ENCODE measurements at places on chromosomes 7 and 10.
A peak's percentile ranks its signal among the peaks of the same experiment; 100 is the strongest.

DNA sequence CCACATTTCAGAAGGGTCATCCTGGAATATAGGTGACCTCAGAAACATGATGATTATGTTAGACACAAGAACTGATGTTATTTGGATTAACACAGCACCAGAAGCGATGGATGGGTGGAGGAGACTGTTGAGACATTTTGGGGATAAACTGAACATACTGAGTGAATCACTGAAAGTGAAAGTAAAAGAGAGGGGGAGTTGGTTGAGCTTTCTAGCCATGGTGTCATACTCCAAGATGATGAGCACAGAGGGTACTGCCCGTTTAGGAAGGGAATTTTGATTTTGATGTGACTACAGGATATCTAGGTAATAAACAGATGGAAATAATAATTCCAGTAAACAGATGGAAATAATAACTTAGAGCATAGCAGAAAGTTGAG, 248.0 kb upstream of the NPY start:
- H3K4me3 ChIP-seq: no peak overlapping the region
- DNase-seq: no peak
- H3K4me1 ChIP-seq: peaks cover 8% of the 10 kb centered on the region
- no peak overlapping the region for H3K27ac ChIP-seq
- no peaks in the 10 kb centered on the region for H3K27me3 ChIP-seq

DNA sequence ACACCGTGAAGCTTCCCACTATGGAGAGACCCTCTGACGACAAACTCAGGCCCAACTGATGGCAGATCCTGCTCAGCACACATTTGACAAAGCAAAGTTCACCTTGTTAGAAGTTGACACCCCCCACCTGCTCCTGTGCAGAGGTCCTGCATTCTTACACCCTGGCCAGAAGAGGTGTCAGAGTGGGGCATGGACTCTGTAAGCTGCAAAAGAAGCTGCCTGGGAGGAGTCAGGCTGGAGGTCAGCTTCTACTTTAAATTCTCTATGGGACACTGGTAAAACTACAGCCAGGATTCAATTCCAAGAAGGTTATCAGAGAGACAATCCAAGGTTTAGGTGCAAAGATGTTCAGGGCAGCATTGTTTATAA, 20.0 kb upstream of the TNS3 start:
- H3K36me3 ChIP-seq: no peaks in the 10 kb centered on the region
- H3K27me3 ChIP-seq: no peaks in the 10 kb centered on the region
- H3K4me3 ChIP-seq: no peak overlapping the region
- DNase-seq: no peak
- no peaks in the 10 kb centered on the region for H3K4me1 ChIP-seq

DNA sequence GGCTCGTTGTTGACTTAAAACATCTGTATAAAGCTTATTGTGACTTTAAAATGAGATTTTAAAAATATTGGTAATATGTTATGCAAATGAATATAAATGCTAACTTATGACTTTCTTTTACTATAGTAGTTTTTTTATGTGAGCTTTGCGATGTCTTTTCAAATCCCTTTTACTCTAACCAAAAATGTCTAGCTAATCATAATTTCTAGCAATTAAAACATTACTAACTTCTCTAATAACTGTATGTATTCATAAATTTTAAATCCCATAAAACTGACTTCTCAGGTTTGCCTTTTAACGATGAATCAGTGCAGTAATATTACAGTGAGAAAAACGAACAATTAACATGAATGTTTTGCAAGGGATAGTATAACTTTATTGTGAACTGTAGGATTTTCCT, 113.2 kb downstream of the MAPK8 start:
- H3K27me3 ChIP-seq: no peaks in the 10 kb centered on the region
- no peak overlapping the region for H3K27ac ChIP-seq
- H3K4me3 ChIP-seq: no peak overlapping the region
- H3K36me3 ChIP-seq: no peaks in the 10 kb centered on the region
- DNase-seq: no peak

DNA sequence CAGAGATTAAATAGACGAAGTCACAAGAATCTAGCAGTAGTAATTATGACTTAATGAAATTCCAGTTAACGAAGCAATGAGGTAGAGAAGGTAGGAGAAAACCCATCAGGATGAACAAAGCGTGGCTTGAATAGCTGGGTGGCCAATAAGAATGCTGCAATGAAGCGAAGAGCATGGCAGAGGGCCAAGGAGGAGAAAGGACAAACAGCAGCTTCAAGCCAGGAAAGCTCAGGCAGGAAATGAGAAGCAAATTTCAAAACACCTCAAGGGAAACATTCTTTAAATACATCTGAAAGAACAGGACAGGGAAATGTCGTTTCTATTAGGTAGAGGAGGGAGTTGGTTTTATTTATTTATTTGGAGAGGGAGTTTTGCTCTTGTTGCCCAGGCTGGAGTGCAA, 122.5 kb downstream of the KIAA1217 start:
- H3K27ac ChIP-seq: peak overlapping the region; percentile 20
- no peak overlapping the region for H3K4me3 ChIP-seq
- no peaks in the 10 kb centered on the region for H3K27me3 ChIP-seq
- H3K36me3 ChIP-seq: peaks cover 14% of the 10 kb centered on the region
- H3K4me1 ChIP-seq: peaks cover 10% of the 10 kb centered on the region

GRCh38 chr7:151167197-151167961, at the start of gene GBX1:
Gene GBX1, minus strand, starts transcription at chr7:151167694. Its CDS starts 146 bp downstream, at chr7:151167548.
- H3K4me1 ChIP-seq: peaks cover 8% of the 10 kb centered on the region
- DNase-seq: peak; percentile 14
- peak within 1 kb of the TSS; percentile 46 for H3K4me3 ChIP-seq

- DNase-seq: no peak
- peaks cover 10% of the 10 kb centered on the region for H3K27me3 ChIP-seq
- H3K4me3 ChIP-seq: no peak overlapping the region
- no peak overlapping the region for H3K27ac ChIP-seq
These were observed 89.0 kb upstream of the PIP4K2A start for GRCh38 chr10:22803261-22803885.

- no peak for DNase-seq
- no peak overlapping the region for H3K4me3 ChIP-seq
- H3K36me3 ChIP-seq: no peaks in the 10 kb centered on the region
- no peak overlapping the region for H3K27ac ChIP-seq
- no peaks in the 10 kb centered on the region for H3K4me1 ChIP-seq
These were observed 417.9 kb downstream of the AUTS2 start for GRCh38 chr7:70016044-70016770.

All from A673 (cell line).